ENCODE measurements at places on chromosomes 6 and 20.

DNA sequence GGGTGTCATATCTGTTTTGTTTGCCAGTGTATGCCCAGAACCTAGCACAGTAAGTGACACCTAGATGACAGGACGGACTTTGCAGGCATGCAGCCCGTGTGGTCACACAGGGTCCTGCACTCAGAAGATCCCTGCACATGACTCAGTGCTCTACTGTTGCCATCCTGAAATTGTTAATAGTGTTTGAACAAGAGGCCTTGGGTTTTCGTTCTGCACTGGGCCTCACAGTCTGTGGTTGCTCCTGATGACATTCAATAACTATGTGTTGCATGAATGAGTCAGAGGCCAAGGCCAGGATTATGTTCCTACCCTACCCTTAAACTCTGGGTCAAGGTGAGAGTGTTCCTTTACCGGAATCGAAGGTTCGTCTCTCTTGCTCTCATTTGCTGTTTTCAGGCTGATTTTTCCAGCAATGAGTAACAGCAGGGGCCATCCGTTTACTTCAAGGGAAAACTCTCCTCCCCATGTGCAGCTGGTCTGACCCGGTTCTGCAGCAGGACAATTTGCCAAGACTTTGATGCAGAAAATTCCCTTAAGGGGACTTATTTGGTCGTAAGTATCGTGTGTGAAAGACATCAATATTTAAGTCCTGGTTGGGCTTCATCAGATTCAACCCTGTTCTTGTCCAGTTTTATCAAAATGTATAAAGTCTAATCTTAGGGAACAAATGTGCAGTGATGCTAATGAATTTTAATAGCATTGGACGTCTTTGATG is 13.0 kb upstream of the PFDN4 start:
- DNase-seq = no peak

GRCh38 chr20:63568170-63568981 is 5.7 kb downstream of the HELZ2 start:
- DNase-seq = no peak

- no peak for DNase-seq
Measured at GRCh38 chr6:69216127-69216526, 580.7 kb downstream of the LMBRD1 start.

GRCh38 chr20:51768759-51769517 is 748 bp upstream of the ATP9A start:
- peak; percentile 54 for DNase-seq

DNA sequence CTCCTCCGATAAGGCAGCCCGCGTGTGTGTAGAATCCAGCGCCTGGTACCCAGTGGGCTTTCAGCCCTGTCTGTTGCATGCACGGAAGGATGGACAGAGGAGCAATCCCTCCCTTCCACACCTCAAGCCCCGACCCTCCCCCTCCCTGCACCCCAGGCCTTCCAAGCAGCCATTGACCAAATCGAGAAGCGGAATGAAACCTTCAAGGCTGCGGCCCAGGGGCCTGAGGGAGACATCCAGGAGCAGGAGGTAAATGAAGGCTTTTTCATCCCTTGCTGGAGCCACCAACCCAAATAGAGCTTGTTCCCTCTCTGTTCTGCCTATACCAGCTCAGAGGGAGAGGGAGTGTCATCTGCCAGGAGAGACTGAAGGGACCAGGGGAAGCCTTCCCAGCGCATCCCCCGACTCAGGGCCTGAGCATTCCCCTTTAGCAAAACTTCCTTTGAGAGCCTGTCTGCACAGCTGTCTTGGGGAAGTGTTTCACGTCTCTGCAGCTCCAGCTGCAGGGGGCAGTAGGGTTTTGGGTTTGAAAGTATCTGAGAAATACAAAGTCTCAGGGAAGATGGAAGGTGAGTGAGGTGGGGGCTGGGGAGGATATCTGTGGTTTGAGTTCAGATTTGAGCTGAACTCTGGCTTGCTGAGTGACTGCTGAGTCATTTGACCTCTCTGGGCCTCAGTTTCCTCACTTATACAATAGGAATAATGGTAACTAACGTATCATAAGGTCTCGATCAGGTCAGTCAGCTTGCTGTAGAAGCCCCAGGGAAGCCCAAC is 16.1 kb downstream of the FGD2 start:
- DNase-seq = no peak

DNA sequence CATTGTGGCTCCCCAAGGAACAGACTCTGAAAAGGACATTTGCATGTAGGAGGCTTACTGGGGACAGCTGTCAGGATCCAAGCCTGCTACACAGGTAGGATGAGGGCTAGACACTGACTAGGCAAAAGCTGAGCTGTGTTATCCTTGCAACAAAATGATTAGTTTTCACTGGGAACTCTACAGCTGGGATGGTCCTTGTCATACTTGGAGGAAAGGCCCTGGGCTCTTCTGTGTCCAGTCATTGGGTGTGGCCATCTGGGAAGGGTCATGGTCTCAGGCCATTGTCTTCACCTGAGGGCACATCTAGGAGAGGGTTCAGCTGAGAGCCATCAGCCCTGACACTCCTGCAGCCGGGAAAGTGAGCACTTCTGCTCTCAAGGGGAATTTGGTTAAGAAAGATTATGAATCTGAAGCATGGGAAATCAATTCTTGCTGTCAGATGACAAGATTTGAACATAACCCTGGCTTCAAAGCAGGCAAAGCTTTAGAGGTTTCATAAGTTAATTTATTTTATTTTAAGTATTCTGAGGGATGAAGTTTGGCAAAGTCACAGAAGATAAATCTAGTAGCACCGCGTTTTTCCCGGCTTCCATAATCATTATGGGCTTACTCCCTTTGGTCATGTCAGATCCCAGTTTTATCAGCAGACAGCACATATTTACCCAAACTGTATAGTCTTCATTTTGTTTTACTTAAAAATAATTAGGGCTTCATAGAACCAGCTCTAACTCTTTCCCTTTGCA is 78.4 kb upstream of the SLC22A23 start:
- DNase-seq = no peak

GRCh38 chr6:141728330-141728729 is 404.4 kb upstream of the GJE1 start:
- DNase-seq = no peak
